ENCODE measurements at places on chromosomes 1 and 21.

DNA sequence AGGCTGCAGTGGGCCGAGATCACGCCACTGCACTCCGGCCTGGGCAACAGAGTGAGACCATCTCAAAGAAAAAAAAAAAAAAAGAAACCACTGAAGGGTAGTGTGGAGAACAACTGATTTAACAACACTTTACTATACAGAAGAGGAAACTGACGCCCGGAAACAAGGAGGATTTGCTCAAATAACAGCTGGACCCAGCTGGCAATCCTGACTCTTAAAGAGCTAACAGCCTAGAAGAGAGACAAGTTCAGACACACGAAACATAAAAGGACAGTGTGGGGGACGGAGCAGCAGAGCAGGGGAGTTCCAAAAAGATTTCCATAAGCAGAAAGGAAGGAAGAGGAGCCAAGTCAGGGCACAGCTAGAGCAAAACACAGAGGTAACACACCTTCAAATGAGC is 4.4 kb downstream of the ECHDC2 start:
- DNase-seq = peak; percentile 78

- DNase-seq = no peak
These were observed 92.1 kb downstream of the MAB21L3 start for GRCh38 chr1:116203181-116203723.

DNA sequence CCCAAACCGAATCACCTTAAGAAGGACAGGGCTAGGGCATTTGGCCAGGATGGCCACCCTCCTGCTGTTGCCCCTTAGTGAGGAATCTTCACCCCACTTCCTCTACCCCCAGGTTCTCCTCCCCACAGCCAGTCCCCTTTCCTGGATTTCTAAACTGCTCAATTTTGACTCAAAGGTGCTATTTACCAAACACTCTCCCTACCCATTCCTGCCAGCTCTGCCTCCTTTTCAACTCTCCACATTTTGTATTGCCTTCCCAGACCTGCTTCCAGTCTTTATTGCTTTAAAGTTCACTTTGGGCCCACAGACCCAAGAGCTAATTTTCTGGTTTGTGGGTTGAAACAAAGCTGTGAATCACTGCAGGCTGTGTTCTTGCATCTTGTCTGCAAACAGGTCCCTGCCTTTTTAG is 3.6 kb downstream of the BTG2 start:
- no peak for DNase-seq

GRCh38 chr1:41673378-41673777 is 188.9 kb upstream of the EDN2 start:
- DNase-seq = no peak

DNA sequence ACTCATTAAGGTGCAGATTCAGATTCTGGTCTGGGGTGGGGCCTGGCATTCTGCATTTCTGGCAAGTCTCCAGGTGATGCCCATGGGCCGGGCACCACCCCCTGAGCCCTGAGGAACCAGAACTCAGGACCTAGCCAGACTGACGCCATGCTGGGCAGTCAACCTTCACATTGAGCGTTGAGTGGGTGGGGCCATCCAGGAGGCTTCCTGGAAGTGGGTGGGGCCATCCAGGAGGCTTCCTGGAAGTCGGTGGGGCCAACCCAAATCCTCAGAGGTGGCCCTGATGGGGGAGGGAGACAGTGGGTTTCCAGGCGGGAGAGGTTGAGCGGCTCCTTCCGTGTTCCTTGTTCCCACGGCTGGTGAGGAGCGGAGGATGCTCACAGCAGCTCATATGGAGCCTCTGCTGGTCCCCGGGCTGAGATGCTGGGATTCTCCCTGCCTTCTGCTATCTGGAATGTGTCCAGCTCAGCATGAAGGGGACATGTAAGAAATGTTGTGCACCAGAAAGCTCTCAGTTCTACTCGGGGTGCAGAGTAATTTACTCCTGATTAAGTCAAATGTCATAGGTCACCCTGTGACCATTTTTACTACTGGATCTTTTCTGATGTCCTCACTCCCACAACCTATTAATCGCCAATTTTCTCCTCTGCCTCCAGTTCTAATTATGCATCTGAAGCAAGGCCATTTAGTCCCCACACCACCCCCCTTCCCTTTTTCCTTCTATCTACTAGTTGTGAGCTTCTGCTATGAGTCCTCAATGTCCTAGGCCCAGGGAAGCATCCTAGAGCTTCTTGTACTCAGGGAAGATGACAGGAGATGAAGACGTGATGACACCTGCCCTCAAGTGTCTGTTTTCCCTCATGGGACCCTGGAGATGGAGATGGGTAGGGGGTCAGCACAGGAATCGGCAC is 435.4 kb downstream of the PTPRU start:
- DNase-seq = no peak

DNA sequence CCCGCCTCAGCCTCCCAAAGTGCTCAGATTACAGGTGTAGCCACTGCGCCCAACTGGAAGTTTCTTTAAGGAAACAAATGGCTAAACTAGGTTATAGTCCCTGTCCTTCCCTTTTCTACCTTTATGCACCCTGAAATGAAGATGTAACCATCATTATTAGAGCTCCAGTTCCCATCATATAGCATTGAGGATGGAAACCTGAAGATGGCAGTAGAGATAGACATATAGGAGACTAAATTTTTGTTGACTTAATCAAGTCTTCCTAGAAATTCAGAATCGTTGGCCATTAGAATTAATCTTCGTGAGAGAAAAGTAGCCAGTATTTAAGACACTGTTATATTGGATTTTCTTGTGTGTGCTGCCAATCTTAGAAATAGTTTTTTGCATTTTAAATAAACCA is 1016.3 kb upstream of the NCAM2 start:
- no peak for DNase-seq

DNA sequence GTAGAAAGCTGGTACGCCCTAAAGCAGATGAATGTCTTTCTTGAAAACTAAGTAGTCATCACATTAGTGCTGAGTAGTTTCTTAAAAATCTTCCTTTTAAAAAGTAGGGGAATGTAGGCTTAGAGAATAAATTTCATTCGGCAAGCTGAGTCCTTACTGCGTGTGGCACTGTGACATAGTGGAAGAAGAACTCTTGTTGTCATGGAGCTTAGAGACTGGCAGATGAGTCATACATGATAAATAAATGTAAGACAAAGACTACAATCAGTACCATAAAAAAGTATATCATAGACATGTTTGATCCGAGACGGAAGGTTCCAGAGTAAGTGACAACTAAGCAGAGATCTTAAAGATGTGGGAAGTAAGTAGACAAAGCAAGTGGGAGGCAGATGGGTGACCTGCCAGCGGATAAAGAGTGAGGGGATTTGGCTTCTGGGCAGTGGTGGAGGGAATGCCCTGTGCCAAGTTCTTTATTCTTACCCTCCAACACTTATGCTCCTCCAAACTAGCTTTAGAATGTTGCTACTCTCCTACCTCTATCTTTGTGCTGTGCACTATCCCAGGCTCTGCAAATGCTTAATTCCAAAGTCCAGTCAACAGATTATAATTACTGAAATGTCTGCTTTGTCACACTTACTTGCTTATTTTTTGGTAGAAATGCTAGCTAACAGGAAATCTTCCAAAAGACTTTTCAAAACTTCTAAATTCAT is 608.5 kb upstream of the USP24 start:
- DNase-seq = no peak

DNA sequence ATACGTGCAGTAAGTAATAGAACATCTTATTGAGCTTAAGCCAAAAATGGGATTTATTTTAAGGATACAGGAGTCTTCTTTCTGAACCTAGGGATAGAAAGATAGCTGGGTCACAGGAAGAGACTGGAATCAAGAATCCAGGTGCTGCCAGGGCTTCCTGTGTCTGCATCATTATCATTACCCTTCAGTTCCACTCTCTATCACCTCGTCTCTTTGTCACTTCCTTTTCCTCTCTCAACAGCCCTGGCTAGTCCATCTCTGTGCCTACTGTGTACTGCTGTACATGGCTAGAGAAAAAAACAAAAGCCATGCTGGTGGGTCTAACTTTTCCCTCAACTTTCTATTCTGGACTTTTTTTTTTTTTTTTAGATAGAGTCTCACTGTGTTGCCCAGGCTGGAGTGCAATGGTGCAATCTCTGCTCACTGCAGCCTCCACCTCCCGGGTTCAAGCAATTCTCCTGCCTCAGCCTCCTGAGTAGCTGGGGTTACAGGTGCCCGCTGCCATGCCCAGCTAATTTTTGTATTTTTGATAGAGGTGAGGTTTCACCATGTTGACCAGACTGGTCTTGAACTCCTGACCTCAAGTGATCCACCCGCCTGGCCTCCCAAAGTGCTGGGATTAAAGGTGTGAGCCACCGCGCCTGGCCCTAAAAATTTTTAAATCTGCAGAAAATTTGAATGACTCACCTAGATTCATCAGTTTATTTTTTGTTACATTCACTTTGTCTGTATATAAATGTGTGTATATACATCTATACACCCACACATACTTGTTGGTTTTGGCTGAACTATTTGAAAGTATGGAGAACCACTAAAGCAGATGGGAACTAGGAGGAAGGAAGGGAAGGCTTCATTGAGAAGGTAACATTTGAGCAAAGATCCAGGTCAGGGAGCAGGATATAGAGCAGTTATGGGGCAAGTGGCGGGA is 31.9 kb downstream of the UBE4B start:
- DNase-seq = no peak

DNA sequence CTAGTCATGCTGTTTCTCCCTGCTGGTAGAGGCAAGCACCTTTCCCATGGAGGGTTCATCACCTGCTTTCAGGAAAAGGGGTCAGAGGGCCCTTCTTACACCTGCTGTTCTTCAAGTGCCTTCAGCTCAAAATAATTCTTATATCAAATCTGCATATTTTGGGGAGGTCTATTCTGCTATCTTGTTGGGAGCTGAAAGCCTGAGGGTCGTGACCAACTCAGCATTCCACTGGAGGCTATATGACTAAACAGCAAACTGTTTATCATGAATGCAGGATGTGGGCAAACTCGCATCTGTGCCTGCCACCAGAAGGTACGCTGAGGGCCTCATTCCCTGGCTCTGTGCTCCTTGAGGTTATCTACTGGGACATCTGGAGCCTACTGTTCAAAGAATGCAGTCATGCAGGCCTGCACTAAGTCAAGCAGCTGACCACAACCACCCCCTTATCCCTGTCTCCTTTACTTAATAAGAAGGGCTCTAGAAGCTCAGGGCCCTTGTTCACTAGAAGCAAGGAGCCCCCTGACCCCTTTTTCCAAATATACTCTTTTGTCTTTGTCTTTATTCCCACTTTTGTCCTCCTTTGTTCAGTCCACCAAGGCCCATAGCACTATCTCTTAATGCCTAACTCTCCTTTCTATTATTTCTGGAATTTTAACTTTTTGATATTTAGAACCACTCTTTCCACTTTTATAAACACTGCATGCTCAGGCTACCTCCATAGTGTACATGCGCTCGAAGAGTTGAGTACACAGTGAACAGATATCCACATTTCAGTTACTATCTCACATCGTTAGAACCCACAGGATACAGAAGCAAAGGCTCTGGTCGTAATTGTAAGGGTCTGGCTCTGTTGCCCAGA is 4.5 kb upstream of the TRIM17 start:
- no peak for DNase-seq

- peak; percentile 29 for DNase-seq
These were observed 676.1 kb downstream of the PTPRU start for GRCh38 chr1:29912425-29912824.

DNA sequence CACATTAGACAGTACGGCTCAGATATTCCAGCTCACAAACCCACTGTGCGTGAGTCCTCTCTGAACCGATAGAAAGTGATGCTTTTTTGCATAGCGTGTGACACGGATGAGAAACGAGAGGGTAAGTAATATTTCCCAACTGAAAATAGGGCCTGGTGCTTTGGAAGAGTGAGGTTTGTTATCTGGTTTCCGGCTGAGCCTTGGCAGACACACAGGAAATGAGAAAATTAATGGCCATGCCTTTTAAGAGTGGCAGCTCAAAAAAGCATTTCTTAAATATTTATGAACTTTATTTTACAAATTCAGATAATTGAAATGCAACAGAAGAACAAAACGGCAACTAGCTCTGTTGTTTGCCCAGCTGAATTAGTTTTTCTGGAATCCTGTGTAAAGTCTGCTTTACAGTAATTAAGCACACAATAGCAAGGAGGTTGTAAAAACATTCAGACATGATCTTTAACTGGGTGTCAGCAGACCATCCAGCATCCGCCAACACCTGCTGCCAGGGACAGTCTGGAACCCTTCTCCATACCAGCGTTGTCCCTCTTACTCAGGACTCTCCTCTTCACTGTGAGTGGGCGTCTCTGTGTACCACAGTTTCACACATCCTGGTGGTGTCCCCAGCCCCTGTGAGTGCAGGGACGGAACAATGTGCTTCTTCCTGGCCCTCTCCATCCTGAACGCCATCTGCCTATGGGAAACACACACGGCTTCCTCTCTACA is 155.4 kb downstream of the PGBD5 start:
- no peak for DNase-seq

- no peak for DNase-seq
These were observed 64.5 kb downstream of the RPAP2 start for GRCh38 chr1:92363401-92363800.

DNA sequence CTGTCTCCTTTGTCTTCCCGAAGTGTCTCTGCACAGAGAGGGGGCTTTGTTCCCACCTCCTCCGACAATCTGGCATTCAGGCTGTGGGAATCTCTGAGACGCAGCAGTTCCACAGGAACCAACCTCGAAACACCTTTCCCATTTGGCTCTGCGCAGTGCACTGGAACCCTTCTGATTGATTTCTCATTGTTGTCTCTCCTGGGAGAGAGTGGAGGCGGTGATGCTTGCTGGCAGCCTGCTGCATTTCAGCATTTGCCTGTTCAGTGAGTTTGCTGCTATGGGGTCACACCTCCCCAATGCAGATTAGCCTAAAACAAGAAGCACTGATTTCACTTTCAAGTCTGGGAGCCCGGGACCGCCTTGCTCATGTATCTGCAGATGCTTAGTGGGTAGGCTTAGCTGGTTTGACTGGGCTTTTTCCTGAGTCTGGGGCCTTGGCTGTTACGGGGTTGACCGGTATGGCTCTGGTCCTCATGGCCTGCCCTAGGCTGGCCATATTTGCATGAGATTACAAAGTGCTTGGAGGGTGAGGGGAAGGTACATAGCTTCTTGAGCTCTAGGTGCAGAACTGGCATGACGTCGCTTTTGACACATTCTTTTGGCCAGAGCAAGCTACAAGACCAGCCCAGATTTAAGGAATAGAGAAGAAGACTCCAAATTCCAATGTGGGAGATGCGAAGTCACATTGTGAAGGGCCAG is 695.3 kb downstream of the PTPRU start:
- no peak for DNase-seq

DNA sequence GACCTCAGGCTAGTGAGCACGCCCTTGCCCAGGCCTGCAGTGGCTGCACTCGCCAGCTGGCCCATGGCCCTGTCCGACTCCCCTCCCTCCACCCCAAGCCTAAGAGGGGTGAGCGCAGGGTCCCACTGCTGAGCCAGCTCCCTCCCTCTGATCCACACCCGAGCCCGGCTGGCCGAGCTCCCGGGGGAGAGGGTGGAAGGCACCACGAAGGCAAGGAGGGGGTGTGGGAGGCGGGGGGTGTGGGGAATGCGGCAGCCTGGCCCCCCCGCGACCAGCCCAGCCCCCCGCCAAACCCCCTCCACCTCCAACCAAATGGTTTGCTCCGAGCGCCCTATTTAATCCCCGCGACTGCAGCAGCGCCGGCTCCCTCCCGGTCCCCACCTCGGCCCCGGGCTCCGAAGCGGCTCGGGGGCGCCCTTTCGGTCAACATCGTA is at the start of gene CADM3:
CADM3 (plus strand) TSS at position 362 of the 434 bp plus-strand sequence. CDS start 151 bp downstream, outside the sequence.
- peak; percentile 64 for DNase-seq

GRCh38 chr1:67537667-67538018 is 107.4 kb upstream of the SERBP1 start:
- DNase-seq = no peak

GRCh38 chr1:222996310-222996975 is 146.6 kb downstream of the TLR5 start:
- no peak for DNase-seq

All from sigmoid colon (tissue), 7 donors.